ENCODE measurements at places on chromosomes 5 and 9.

DNA sequence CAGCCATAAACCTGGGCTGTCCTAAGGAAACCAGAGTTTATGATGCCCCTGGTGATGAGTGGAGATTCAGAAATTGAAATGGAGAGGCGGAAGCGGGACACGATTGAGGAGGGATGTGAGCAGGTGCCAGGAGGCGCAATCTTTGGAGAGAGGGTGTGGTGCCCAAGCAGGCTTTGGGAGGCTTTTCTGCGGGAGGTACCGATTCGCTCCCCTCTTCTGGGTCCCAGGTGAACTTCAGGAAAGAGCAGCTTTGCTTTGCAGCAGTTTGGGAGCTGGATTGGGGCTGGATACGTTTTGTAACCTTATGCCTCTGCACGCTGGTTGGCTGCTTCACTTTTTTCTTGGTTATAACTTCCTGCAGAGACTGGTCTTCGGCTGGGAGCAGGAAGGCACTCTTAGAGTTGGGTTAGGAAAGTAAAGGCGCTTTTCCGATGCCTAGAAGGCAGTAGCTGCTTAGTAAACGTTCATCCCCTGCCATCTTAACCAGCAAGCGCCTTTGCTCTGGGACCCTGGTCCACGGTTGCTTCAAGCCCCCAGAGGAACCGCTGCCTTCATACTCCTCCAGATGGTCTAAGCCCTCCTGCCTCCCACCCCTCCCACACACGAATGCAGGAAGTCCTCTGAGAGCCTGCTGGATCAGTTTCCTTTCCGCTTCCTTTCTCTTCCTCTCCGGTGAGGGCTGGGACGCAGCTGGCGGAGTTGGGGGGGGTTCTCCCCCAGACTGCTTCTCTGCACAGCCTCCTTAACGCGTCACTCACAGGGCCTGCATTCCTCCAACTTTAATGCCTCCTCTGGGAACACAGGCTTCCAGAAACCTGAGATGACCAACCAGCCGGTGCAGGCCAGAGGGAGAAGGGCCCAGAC is 15.2 kb upstream of the NEK6 start:
- no peak for DNase-seq

DNA sequence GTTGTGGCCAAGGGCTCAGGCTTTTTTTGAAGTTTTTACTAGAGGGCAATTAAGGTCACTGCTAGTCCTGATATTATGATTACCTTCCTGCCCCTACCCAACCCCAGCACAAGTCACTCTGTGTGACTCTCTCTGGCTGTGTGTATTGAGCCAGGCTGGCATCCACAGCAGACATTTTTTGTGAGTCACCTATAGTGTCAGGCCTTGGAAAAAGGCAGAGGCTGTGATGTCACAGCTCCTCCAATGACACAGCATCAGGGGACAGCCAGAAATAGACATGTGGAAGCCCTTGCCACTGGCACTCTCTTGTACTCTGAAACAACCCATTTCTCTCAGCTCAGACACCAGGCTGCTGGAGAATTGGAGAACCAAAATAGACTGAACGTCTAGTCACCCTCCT is 145.4 kb downstream of the NMUR2 start:
- DNase-seq, result no peak

- DNase-seq, result no peak
These were observed 5.9 kb downstream of the GLDC start for GRCh38 chr9:6639622-6640021.

GRCh38 chr5:74633695-74634094 is 6.8 kb downstream of the ENC1 start:
- no peak for DNase-seq

DNA sequence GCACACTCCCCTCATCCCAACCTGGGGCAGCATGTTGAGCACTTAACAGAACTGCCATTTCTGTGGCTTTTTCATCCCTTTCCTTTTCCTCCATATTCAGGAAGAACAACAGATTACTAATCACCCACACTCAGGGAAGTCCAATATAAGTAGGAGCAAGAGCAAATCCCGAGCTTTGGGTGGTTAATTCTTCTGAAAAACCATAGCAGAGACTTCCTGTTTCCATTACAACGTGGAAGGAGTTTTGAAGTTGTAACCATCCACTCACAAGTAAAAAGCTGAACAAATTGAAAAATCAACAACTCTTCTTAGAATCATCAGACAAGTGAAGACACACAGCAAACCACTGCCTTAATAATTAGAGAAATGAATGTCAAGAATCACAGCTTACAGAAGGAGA is 8.2 kb downstream of the CTSL start:
- DNase-seq, result no peak

All from RWPE2 (cell line).